ENCODE measurements at places on chromosomes 1 and 21. TPM values are rescaled to one million over a fixed set of nuclear protein-coding genes. Genes with fewer than 3 reads are reported as not detected.

The F13B gene
- total RNA-seq: not detected

The KLHDC9 gene
- 6.5 TPM for total RNA-seq

The METTL18 gene
- 9.4 TPM for total RNA-seq

- DNase-seq: no peak
These were observed 33.9 kb downstream of the COQ8A start for GRCh38 chr1:226973898-226974543.

The S100A9 gene
- 88.6 TPM for total RNA-seq

- no peak for DNase-seq
These were observed 60.7 kb downstream of the HSF2BP start for GRCh38 chr21:43598416-43599120.

Data from epithelial cell of proximal tubule (primary cell).